ENCODE measurements at places on chromosomes 7 and 10.

- DNase-seq = no peak
Measured at GRCh38 chr10:6787718-6788117, 207.6 kb upstream of the PRKCQ start.

- DNase-seq = peak; percentile 51
Measured at GRCh38 chr10:11901833-11902475, 78.8 kb downstream of the PROSER2 start.

DNA sequence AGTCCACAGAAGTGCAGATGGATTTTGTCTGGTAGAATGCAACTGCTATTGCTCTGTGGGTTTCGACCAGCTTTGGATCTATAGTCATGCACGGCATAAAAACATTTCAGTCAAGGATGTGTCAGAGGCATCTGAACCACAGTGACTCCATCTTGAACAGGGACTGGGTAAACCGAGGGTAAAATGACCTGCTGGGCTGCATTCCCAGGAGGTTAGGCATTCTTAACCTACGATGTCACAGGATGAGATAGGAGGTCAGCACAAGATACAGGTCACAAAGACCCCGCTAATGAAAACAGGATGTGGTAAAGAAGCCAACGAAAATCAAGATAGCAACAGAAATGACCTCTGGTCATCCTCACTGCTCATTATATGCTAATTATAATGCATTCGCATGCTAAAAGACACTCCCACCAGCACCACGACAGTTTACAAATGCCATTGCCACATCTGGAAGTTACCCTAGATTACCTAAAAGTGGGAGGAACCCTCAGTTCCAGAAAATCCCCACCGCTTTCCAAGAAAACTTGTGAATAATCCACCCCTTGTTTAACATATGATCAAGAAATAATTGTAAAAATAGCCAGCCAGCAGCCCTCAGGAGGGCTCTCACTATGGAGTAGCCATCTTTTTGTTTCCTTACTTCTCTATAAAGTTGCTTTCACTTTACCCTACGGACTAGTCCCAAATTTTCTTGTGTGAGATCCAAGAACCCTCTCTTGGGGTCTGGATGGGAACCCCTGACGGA lies 50.7 kb upstream of the CPXM2 start:
- DNase-seq = no peak

- DNase-seq = no peak
Measured at GRCh38 chr10:37960591-37961137, 15.8 kb downstream of the ZNF25 start.

DNA sequence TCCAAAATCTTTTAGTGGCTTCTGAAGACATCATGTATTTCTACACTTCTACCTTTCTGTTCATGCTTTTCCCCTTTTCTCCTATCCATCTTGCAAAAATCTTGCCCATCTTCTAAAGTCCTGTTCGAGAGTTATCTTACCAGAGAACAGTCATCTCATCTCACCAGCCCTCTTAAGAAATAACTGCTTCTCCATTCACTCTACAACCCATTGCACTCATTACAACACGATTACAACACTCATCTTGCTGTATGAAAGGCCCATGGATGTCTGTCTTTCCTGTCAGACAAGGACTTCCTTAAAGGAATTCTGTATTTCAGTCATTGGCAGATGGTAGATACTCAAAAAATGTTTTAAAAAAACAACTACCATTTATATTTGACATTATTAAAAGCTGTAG lies 30.8 kb downstream of the ZNF438 start:
- peak; percentile 79 for DNase-seq

DNA sequence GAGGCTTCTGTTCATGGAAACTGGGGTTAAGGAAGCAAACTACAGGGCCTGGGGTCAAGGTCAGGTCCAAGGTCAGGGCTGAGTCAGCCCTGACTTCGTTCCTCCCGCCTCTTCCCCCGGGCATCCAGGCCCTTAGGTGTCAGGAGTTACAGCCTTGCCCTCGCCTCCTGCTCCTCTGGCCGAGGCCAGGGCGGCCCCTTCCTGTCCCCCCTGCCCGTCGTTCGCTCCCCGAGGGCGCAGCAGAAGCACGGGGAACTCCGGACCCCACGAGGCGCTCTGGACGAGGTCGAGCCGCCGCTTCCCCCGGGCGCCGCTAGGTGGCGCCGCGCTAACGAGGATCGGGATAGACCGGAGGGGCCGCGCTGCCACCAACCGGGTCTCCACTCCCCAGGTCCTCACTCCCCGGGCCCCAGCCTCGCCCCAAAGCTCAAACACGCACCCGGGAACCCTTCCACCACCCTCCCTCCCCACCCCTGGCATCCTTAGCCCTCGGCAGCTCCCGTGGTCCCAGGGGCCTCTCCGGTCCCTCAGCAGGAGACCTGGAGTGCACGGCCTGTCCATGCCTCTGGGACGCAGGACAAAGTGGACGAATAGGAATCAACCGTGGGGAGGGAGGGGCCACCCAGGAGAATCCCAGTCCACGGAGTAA lies 59.2 kb upstream of the MYL10 start:
- peak; percentile 90 for DNase-seq

GRCh38 chr7:108299251-108299973 lies 156.8 kb downstream of the NRCAM start:
- no peak for DNase-seq

DNA sequence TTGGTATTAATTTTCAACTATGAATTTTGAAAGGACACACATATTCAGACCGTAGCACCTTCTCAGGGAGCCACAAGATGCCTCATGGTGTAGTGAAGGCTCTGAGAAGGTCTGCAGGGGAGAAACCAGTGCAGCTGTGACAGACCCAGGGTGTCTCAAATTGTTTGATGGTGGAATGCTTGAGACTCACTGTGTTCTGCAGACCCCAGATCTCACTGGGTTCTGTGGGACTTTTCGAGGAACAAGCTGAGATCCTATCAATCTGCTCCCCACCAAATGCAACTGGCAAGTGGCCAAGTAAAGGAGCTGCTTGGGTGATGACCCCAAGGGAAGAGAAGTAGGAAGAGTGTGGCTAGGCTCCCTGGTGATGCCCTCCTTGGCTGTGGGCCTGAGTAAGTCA lies 130.5 kb upstream of the UNC5B start:
- DNase-seq = no peak

GRCh38 chr10:95493862-95494261 lies 67.3 kb downstream of the SORBS1 start:
- DNase-seq = no peak

DNA sequence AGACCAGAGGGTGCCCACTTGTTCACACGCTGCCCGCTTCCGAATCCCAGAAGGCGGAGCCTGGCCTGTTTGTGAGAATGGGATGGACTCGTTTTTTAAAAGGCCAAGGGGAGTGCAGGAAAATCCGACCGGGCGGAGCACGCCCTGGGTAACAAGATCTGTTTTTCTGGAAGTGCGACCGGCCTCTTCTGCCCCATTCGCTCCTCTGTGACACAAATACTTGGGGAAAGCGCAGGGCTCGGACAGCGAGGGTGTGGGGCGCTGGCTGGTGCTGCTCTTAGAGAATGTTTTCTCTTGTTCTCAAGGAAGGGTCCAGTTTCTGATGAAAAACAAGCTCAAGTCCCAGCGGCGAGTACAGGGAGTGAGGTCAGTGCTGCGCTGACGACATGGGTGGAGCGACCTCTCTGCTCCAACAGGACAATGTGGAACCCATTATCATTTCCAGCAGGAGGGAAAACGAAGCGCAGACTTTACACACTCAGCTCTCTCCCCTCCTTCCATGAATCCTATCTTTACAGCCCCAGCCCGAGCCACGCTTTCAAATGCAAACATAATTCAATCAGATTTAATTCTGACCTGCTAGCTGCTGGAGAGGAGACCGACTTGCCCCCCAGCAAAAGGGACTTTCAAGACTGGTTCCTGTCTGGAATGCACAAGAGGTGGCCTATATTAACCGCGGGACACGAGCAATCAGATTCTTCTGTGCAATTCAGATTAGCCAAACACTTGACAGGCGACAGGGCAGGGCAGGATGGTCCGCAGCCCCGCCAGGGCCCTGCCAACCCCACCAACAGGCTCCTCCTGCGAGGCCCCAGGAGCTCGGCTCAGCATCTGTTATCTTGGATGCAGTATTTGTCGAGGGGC lies 1.1 kb downstream of the RADIL start:
- DNase-seq = no peak

DNA sequence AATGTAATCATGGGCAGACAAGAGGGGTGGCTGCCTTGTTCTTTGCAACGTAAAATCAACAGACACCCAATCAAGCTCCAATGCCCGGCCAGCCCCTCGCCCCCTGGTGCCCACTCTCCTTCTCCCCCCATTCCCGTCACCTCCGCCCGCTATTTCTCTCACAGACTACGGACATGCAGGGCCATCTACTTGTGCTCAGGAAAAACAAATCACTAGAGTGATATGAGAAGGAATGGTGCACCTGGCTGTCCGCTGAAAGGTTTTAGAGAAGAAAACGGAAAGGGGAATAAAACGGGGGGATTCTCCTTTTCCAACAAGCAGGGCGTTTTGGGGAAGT lies 396 bp downstream of the GRM8 start:
- no peak for DNase-seq

DNA sequence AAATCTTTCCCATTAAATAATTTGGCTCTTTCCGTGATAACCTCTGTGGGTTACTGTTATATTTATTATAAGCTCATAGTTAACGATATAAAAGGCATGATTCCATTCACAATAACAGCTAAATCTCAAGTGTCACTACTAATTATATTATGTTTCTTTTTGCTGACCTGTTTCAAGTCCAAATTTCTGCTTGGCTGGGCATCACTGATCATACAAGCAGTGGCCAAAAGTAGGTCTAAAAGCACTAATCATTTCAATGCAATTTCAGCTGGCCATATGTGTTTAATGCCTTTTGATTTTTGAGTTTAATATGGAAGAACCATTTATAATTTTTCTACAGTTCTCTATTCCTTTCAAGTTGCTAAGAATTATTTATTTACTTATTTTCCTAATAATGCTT lies 110.7 kb downstream of the SEMA3A start:
- no peak for DNase-seq

DNA sequence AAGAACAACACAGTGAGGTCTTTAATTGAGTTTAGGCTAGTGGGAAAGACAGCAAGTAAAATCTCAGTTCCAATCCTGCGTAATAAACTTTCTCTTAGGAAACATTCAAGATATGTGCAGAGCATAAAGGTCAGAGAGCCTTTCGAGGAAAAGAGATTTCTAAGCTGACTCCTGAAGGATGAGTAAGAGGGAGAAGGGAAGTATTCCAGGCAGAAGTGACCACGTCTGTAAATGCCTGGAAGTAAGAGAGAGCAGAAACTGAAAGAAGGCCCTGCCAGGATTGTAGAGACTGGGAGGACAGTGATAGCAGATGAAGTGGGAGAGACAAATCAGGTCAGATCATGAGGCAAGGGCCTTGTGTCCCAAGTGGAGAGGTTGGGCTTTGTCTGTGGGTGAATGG lies 41.8 kb downstream of the PNLIPRP3 start:
- DNase-seq = no peak

DNA sequence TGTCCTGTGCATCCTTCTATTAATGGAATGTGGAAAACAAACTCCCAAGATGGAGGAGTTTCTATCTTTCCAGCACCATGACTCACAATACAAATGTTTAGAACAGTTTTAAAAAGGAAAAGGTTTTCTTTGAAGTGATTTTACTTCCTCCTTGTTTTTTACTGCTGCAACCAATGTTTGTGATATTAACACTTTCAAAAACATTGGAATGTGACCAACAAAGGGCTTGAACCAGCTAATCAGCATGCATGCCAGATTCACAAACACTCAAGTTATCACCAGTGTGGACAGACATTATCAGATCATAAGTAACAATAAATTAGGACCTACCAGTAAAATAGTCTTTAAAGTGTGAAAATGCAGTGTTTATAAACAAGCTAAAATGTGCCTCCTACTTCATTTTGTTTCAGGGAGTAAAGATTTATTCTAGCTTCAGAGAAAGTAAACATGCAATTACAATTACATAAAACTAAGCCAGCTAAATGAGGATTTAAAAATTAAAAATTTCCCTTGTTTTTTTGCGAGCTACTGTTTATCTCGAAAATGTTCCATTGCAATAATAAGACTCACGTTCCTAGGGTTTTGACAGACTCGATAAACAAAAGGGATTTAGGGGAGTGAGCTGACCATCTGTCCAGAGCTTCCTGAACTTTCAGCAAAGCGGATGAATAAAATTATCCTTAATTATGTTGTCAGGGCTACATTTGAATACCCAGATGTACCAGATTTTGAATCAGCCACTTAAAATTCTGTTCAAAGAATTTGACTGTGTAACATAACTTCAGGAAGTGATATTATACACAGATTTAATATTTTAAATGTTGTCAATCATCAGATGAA lies 29.8 kb downstream of the CPVL start:
- no peak for DNase-seq

GRCh38 chr10:98314532-98315284 lies 46.7 kb upstream of the LOXL4 start:
- peak; percentile 64 for DNase-seq

- no peak for DNase-seq
Measured at GRCh38 chr10:114301177-114301576, 62.1 kb downstream of the VWA2 start.

- DNase-seq = no peak
Measured at GRCh38 chr10:64408391-64409183, 887.4 kb downstream of the REEP3 start.

- DNase-seq = no peak
Measured at GRCh38 chr7:94393246-94394108, 1.2 kb upstream of the COL1A2 start.

GRCh38 chr10:24926557-24926956 lies 25.8 kb downstream of the PRTFDC1 start:
- DNase-seq = no peak

DNA sequence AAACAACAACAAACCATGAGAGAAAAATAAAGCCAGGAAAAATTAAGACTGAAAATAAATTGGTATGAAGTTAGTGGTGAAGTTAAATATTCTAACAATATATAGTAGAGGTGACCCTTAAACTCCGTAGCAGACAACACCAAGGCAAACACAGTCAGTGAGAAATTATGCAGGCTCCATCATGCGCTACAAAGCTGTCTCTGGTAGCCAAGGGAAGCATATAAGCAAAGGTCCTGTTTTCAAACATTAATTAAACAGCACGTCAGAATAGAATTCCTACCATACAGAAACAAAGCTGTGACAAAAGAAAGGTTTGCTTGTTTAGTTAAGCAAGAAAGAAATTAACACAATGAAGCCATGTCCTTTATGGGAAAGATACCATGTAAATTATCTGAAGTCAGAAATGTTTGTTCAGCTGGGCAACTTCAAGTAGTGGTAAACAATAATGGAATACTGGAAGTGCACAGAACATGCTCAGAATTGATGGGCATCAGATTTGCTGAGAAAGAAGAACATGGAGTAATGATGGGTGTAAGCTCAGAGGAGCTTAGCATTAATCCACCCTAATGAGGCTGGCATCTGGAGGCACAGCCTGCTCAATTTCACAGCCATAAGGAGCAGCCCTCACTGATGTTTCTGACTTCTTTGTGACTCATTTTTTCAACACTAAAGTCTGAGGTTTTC lies 75.7 kb downstream of the IGF2BP3 start:
- DNase-seq = no peak

Data from NB4 (cell line).